SJCRH30 (cell line): ENCODE measurements at places on chromosomes 16 and 17. TPM values are rescaled to one million over a fixed set of nuclear protein-coding genes. Genes with fewer than 3 reads are reported as not detected.
A peak's percentile ranks its signal among the peaks of the same experiment; 100 is the strongest.

GRCh38 chr16:86076606-86077005 lies 177.6 kb downstream of the IRF8 start:
- DNase-seq = no peak

DNA sequence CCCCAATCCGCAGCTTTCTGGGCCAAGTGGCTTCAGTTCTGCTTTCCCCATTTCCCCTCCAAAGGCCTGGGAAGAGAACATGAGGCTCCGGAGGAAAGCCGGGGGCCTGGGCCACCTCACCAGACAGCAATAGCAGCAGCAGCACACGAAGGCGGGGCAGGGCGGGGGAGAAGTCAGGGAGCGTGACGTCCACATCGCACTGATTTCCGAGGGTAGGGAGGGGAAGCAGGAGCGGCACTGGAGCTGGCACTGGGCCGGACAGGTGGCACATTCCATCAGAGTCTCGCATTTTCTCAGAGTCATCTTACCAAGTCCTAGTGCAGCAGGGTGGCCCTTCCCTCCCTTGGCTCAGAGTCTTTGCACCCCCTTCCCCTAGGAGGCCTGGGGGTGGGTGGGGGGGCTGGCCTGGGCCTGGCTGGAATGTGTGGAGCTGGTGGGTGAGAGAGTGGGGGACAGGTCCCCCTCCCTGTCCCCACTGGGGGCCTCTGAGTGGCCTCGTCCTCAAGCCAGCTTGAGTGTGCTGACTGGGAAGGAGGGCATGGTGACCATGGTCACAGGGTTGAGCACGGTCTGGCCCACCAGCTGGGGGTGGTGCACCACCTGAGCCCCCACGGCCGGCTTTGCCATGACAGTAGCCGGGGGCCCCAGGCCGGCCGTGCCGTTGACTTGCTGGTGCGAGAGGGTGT lies 14.3 kb downstream of the MNT start:
- DNase-seq = peak; percentile 58

DNA sequence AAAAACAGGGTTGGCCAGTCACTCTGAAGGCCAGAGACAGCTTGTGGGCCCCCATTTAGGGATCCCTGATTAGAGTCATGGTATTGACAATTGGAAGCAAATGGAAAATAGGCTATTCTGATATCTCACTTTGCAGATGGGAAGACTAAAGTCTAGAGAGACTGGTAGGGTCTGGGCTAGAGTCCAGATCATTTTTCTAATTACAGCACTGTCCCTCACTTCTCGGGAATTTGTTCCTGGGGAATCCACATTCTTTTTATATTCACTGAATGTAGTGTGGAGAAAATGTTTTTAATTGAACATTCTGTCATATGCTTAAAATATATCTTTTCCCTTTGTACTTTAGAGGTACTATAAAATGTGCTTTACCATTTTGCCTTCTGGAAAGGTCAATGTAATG lies 1.1 kb downstream of the KATNIP start:
- no peak for DNase-seq

DNA sequence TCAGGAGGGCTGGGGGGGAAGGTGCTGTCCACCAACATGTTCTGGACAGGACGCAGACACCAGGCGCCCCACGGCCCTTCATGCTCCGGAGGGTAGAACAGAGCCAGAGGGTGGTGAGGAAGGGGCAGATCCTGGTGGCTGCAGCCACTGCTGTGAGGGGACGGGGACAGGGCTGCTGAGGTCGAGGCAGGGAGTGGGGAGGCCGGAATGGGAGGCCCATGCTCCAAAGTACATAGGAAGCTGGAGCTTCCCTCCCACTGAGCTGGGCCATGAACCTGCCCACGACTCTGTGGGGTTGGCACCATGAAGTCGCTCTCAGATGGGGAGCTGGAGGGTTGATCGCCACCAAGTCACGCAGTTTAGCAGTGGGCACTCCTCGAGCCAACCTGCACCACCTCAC lies 8.0 kb upstream of the METRNL start:
- DNase-seq = no peak

CACNA1G gene
- 3.5 and 4.2 TPM in 2 replicates for total RNA-seq

PPP1R1B gene
- total RNA-seq = not detected in 2 replicates

PITPNM3 gene
- total RNA-seq = 39.2 and 39.7 TPM in 2 replicates
